ENCODE measurements at places on chromosomes 12 and 14.

GRCh38 chr12:4386801-4387200, 7.3 kb upstream of the FGF23 start:
- DNase-seq, result no peak

- DNase-seq, result no peak
Measured at GRCh38 chr14:31036552-31036951, 10.4 kb upstream of the STRN3 start.

- no peak for DNase-seq
Measured at GRCh38 chr12:89936631-89937030, 228.0 kb upstream of the ATP2B1 start.

DNA sequence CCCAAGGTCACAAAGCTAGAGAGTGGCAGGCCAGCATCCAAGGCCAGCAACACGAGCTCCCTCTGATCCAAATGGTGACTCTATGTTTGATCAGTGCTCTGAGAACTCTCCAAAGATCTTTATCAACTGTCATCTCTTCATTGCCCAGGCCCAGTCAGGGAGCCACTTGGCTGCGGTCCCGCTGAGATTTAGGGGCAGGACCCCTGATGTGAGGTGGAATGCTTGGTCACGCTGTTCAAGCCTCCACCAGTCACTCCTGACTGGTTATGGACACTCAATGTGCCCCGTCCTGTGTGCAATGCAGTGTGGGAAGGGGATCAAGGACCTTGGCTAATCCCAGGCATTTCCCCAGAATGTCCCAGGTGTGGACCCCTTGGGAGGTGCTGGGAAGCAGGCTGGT, 19.8 kb upstream of the TCL1B start:
- DNase-seq, result no peak

DNA sequence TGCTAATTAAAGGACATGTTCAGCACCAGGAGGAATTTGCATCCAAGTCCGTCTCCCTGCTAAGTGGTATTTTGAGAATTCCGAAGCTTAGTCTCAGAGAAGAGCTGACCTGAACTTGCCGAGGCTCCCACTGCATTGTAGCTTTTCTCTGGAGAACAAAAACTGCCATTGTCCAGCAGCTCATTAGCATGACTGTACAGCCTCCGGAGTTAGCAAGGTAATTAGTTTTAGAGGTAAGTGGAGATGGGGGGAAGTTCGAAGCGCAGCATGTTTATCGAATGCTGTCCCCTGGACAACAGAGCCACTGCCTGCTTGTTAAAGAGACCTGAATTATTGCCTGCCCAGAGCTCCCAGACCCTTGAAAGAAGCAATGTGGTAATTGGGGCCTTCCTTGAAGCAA, 160.3 kb upstream of the PELI2 start:
- no peak for DNase-seq

- no peak for DNase-seq
Measured at GRCh38 chr12:46522071-46522470, 149.5 kb upstream of the SLC38A2 start.

- no peak for DNase-seq
Measured at GRCh38 chr14:36194663-36195062, 18.1 kb upstream of the PTCSC3 start.

- DNase-seq, result no peak
Measured at GRCh38 chr12:57199191-57199590, 17.4 kb upstream of the NXPH4 start.

GRCh38 chr12:94783862-94784261, 133.5 kb upstream of the TMCC3 start:
- no peak for DNase-seq

GRCh38 chr12:121893961-121894460, 5.4 kb downstream of the PSMD9 start:
- DNase-seq, result peak; percentile 13

GRCh38 chr12:95089462-95089861, 16.0 kb upstream of the NR2C1 start:
- DNase-seq, result no peak

- no peak for DNase-seq
Measured at GRCh38 chr14:22333422-22334274, 255.4 kb downstream of the DAD1 start.

DNA sequence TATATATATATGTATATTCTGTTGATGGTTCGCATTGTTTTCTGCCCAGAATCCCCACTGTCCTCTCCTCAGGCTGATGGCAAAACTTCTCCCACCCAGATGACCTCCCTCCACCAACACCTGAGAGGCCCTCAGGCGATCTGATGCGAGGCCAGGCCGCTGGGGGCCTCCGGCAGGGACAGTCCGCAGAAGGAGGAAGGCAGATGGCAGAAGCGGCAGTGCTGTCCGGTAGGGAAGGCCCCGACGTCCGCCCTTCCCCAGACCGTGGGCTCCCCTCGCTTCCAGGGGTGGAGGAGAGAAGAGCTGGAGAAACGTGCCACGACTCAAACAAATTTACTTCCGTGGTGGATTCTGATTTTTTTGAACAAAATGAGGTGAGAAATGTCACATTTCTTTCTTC, 178.3 kb upstream of the RGS6 start:
- DNase-seq, result no peak

GRCh38 chr12:120376009-120376408, 7.0 kb upstream of the MSI1 start:
- no peak for DNase-seq

DNA sequence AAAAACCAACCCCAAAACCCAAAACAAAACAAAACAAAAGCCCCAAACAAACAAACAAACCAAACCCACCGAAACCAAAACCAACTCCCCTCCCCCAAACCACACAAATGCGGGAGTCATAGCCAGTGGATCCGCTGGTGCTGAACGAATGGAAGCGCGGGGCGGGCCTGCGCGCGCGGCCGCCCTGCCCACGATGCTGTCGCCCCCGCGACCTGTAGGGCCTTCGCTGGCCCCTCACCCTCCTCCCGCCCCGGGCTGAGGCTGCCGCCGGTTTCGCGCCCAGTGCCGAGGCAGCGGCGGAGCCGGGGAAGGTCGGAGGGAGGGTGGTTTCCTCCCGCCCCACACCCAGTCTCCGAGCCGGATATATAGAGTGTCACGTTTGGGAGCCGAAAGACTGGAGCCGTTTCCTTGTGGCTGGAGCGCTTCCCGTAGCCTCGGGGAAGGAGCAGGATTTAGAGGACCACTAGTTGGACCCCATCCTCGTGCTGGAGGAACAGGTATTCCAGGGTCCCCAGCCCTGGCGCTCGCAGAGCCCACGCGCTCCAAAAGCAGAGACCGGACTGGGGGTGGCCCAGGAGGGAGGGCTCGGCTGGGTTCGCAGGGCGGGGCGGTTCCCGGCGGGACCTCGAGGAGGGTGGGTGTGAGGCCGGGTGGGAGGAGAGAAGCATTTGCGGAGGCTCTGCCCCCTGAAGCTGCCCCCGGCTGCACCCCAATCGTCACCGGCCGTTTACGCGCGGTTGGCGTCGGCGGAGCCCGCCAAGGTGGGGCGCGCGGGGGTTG, at the start of gene FAR2:
FAR2 (plus strand) TSS at position 368 of the 780 bp plus-strand sequence. CDS start 121,172 bp downstream, outside the sequence.
- DNase-seq, result peak; percentile 56

DNA sequence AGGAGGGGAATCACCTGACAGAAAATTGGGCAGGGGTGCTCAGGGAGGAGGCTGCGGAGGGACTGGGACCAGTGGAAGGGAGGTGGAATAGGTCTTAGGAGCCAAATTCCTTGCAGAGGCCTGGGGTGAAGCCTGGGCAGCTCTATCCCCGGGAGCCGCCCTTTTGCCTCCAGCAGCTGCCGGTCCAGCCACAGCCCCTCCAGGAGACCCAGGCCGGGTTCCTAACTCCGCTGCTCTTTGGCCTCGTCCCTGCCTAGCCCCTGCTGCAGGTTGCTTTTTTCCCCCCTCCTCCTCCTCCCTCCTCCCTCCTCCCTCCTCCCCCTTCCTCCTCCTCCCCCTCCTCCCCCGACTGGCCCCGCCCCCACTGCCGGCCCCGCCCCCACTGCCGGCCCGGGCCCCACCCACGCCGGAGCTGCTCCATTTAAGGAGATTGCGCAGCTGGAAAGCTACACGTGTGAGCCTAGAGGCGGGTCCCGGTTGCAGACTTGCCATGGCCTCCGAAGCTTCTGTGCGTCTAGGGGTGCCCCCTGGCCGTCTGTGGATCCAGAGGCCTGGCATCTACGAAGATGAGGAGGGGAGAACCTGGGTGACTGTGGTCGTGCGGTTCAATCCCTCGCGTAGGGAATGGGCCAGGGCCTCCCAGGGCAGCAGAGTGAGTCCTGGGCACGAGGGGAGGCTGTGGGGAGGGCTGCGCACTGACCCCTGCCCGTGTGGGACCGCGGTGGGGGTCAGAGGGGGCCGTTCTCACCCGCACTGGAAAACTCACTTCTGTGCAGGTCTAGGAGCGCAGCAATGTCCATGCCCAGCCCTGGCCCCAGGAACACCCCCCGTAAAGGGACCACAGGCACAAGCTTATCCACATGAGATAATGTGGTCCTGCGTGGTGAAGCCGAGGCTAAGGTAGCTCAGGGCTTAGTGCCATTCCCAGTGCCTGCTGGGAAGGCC, at the start of gene TCL1B:
TCL1B (plus strand) TSS at position 449 of the 945 bp plus-strand sequence; CDS start at position 491, 42 bp downstream.
- DNase-seq, result no peak

DNA sequence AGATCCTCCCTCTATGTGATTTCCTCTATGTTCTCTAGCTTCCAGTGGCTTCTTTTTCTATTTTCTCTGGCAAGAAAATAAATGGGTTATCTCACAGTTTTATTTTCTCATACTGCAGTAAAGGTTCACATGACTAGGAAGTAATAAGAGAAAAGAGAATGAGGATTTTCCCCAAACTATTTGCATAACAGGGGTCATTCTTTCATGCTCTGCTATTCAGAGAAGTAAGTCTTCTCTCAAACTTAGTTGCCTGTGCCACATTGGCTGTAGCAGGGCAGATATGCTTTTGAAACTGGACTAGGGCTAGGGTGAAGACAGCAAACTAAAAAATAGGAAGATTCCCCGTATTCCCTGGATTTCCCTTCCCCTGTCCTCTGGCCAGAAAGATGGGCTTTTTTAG, 57.4 kb downstream of the ACSM4 start:
- DNase-seq, result no peak

DNA sequence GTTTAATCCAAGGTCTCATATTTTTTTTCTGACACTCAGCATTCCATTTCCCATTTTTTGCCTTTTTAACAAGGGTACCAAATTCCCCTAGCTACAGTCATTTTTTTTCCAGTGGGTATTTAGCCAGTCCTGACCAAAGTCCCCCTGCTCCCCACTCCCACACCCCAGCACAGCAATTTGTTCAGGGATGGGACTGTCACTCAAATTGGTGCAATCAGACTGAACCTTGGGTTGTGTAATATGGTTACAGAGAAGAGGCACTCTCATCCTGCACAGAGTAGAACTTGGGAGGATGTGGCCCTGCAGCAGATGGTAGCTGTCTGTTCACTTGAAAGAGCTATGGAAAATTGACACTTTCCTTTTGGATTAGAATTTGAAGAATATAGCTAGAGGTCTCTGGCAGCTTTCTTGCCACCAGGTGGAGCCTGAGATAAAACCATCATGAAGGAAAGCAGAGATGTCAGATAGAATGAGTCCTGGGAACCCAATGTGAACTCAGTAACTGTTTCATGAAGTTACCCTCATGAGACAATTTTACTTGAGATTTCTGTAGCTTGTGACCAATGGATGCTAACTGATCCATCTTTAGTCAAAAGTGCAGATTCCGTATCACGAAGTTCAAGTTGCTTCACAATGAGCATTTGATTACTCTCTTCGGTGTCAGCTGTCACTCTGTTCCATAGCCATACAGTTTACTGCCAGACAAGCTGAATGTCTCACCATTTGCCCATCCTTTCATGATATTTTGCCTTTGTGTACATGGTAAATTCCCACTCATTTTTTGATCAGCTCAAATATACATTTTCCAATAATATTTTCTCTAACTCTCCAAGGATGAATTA, 394.0 kb upstream of the SYT1 start:
- no peak for DNase-seq

DNA sequence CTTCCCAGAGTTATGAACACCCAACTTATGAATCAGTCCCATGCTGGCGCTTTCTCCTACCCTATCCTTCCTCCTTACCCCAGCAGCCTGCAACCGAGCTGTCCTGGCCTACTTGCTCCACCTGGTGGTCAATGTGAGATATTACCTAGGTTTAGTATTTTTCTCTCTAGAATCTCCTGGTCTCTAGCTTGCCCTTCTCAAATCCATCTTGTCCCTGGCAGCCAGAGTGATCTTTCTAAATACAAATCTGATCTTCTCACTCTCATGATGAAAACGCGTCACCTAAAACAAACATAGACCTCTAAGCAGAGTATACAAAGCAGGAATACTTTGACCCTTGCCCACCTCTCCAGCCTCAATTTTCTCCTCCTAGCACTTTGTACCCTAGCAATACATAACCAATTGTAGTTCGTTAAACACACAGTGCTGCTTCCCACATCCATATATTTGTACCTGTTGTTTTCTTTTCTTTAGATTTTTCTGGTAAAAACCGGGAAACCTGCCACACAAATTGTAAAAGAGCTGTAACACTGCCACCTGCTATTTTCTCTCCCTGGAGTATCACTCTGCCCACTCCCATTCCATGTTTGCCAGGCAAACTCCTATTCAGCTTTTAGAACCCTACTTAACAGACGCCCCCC, 20.0 kb upstream of the TCP11L2 start:
- DNase-seq, result peak; percentile 43

- DNase-seq, result no peak
Measured at GRCh38 chr12:47920913-47921312, 16.1 kb upstream of the VDR start.

GRCh38 chr14:68464711-68465110, 328.2 kb downstream of the ZFP36L1 start:
- no peak for DNase-seq

- DNase-seq, result no peak
Measured at GRCh38 chr14:26218861-26219260, 379.0 kb downstream of the NOVA1 start.

DNA sequence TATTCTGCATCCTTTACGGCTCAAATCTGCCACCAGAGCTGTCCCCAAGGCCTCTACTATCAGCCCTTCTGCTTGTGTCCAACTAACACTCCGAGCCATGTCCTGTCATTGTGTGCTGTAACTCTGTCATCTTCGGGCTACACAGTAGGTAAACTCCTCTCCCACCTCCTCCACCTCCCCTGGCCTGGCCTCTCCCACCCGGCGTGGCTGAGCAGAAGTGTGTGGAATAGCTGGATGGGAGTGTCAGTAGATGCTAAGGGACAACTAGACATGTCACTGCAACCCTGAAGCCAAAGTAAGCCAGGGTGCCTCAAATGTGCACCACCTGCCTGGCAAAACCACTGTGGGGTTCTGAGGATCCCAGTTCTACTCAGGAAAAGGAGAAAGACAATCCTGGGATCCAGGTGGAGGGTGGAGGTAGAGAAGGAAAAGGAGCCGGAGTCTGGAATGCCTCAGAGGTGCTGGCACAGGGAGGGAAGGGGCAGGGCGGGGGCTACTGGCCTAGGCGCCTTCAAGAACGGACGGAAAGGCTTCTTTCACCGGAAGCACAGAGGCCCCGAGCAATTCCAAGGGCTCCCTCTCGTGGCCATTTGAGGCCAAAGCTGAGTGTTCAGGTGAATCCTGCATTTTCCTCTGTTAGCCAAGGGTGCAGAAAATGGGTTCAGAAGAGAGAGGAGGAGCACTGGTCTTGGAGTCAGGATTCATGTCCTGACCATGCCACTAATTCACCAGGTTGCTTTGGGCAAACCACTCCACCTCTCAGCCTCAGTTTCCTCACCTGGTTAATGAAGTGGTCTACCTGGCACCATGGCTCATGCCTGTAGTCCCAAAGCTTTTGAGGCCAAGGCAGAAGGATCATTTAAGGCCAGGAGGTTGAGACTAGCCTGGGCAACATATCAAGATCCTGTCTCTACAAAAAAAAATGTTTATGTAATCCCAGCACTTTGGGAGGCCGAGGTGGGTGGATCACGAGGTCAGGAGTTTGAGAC, 20.5 kb upstream of the FAM181A start:
- peak; percentile 49 for DNase-seq

- no peak for DNase-seq
Measured at GRCh38 chr14:96094656-96095055, 55.5 kb downstream of the C14orf132 start.

Measured in stimulated activated CD4-positive, alpha-beta T cell treated with anti-CD3 and anti-CD28 coated beads, Interleukin-4, amount 100 ng/mL, for 4 hours (primary cell).